ENCODE measurements at places on chromosomes 13 and 19.

- no peaks in the 10 kb centered on the region for H3K4me1 ChIP-seq
- no peak overlapping the region for H3K27ac ChIP-seq
- H3K27me3 ChIP-seq = no peaks in the 10 kb centered on the region
- DNase-seq = no peak
- H3K36me3 ChIP-seq = no peaks in the 10 kb centered on the region
These were observed 38.6 kb downstream of the ZNF823 start for GRCh38 chr19:11699931-11700794.

DNA sequence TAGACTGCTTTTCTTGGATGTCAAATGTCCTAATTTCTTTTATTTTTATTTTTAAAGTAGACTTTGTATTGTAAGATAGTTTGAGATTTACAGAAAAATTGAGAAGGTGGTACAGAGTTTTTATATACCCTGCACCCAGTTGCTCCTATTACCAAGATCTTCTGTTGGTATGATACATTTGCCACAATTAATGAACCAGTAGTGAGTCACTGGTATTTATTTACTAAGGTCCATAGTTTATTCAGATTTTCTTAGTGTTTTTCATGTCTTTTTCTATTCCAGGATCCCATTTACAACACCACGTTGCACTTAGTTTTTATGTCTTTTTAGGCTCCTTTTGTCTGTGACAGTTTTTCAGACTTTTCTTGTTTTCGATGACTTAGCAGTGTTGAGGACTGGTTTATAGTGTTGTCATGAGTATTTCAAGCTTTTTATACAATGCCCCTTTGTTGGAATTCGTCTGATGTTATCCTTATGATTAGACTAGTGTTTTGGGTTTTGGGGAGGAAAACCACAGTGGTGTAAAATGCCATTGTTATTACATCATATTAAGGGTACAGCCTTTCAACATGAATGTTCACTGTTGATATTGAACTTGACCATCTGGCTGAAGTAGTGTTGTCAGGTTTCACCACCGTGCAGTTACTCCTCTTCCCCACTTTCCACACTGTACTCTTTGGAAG, 35.9 kb downstream of the COG3 start:
- no peaks in the 10 kb centered on the region for H3K4me1 ChIP-seq
- DNase-seq = no peak
- no peaks in the 10 kb centered on the region for H3K27me3 ChIP-seq
- H3K36me3 ChIP-seq = peaks cover 38% of the 10 kb centered on the region
- H3K4me3 ChIP-seq = no peak overlapping the region
- no peak overlapping the region for H3K27ac ChIP-seq

GRCh38 chr13:21733475-21734263, 62.8 kb downstream of the FGF9 start:
- no peak for DNase-seq
- H3K36me3 ChIP-seq = no peaks in the 10 kb centered on the region
- no peaks in the 10 kb centered on the region for H3K4me1 ChIP-seq
- H3K27ac ChIP-seq = no peak overlapping the region
- H3K4me3 ChIP-seq = no peak overlapping the region

DNA sequence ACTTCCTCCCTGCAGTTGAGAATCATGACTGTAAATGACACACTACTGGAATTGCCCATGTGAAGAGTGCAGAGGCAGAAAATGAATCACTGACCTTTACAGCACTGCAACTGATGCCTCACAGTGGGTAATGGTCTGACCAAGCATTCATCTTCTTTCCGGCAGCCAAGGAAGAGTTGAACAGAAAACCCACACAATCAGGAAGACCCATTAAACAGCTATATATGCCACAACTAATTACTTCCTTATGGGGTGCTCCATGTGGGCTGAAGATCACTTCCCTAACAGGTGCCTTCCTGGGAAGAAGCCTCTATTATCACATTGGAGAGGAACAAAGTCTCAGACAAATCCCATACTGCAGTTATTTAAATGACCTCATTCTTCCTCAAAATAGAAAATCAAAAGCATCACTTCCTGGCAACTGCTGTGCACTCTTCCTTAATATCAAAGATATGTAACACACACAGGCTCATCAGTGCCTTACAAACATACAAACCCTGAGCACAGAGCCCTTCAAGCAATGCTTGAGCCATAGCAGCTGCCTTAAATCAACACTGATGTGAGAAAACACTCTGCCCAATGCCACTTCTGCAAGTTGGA, 45.8 kb downstream of the RUBCNL start:
- peaks cover 9% of the 10 kb centered on the region for H3K4me1 ChIP-seq
- H3K27ac ChIP-seq = no peak overlapping the region
- H3K27me3 ChIP-seq = no peaks in the 10 kb centered on the region
- no peaks in the 10 kb centered on the region for H3K36me3 ChIP-seq

DNA sequence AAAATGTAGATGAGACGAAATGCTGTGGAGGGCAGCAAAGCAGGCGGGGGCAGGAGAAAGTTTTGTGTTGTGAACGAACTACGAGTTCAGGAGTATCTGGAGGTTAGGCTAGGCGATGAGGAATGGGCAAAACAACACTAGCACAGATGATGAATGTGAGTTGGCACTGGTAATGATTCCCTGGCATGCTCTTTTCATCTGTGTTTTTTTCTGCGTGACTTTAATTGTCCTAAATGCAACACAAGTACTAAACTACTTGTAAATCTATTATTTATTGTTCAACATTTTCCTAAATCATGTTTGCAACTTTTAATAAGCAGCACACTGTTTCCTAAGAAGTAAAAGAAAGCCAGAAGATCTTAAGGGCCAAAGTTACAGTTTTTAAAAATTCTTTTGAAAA, 19.2 kb downstream of the TNFSF13B start:
- DNase-seq = no peak
- H3K4me1 ChIP-seq = no peaks in the 10 kb centered on the region
- no peaks in the 10 kb centered on the region for H3K27me3 ChIP-seq
- H3K4me3 ChIP-seq = no peak overlapping the region
- no peaks in the 10 kb centered on the region for H3K36me3 ChIP-seq

DNA sequence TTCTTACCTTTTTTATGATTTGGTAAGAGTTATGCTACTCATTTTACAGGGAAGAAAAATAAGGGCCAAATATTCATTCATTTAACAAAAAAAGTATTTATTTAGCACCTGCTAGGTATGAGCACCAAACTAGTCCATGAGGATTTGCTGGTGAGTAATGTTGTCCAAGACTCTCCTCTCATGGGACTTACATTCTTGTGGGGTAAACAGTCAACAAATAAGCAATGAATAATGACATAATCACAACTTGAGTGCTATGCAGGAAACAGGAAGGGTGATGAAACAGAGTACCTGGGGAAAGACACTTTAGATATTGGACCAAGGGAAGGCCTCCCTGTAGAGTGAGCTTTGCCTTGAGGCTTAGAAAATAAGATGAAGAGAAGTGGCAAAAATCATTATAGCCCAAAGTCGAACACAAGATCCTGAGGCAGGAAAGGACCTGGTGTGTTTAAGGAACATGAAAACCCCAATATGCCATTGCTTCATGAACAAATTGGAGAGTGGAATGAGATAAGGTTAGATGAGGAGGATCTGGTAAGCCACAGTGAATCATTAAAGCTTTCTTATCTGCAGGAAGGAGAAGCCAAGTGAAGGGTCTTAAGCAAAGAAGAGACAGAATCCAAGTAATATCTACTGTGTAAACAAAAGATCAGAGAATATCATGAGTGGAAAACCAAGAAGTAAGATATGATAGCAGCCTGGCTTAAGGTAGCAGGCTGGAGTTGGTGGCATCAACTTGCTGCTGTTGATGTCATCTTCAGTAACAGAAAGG, 294.5 kb upstream of the NBEA start:
- H3K27me3 ChIP-seq = no peaks in the 10 kb centered on the region
- DNase-seq = no peak
- no peak overlapping the region for H3K4me3 ChIP-seq

DNA sequence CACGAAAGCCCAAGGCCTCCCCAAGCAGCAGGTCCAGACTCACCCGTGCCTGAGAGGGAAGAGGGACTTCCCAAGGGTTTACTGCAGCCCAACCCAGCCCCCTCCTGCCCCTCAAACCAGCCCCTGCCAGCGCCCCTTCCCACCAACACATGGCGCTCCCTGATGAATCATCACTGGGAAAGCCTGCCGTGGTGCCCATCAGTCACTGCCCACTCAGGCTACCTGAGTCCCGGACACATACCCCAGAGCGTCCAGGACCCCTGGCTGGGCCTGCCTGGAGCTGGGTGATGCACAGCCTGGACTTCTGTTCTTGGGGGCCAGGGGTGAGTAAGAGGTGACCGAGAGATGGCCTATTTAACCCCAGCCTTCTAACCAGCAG, 60.6 kb downstream of the MLLT1 start:
- H3K36me3 ChIP-seq = no peaks in the 10 kb centered on the region
- no peak overlapping the region for H3K27ac ChIP-seq
- DNase-seq = no peak

- peaks cover 66% of the 10 kb centered on the region for H3K4me1 ChIP-seq
- no peaks in the 10 kb centered on the region for H3K36me3 ChIP-seq
- H3K27ac ChIP-seq = peak overlapping the region; percentile 89
- no peaks in the 10 kb centered on the region for H3K27me3 ChIP-seq
- DNase-seq = peak; percentile 74
These were observed 4.0 kb upstream of the FLT3LG start for GRCh38 chr19:49469828-49470614.

DNA sequence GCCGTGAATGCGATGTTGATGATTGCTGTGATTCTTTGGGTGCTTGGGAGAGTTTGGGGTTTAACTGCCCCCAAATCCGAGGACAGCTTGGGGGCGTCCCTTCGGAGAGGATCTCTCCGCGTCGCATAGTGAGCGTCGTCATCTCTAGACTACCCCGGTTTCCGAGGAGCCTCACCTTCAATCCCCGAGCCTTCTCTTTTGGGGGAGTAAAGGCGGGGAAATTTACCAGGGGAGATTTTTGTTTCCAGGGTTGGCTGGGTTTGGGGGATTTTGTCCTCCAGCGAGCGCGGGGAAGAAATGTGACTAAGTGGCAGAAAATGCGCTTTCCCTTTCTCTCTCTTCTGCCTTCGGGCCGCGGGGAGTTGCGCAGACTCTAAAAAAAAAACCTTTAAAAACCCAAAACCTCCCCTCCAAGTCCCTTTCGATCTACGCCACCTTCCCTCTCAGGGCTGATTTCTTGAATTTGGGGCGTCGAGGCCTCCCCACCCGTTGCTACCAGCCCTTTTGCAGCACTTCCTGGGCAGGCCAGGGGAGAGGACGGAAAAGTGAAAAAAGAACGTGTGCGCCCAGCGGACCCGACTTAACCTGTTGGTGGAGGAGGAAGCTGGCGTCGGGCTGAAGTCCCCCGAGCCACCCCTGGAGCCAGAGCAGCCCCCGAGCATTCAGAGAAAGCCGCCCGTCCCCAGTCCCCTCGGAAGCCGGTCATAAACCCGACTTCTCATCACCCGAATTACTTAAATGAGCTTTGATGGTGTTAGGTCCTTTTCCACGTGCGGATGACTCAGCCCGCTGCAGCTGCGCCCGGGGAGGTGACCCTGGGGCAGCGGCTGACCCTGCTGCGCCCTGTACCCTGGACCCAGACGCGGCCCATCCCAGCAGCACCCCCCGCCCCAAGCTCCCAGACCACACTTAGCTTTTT, 17.7 kb downstream of the NFIX start:
- no peak for DNase-seq
- H3K4me3 ChIP-seq = peak overlapping the region; percentile 52
- peaks cover 25% of the 10 kb centered on the region for H3K4me1 ChIP-seq
- no peaks in the 10 kb centered on the region for H3K36me3 ChIP-seq
- H3K27ac ChIP-seq = no peak overlapping the region

- no peak overlapping the region for H3K27ac ChIP-seq
- H3K27me3 ChIP-seq = no peaks in the 10 kb centered on the region
- no peak for DNase-seq
These were observed 1.9 kb upstream of the RASA3 start for GRCh38 chr13:114134111-114134943.

GRCh38 chr19:4636151-4636717, 3.1 kb upstream of the TNFAIP8L1 start:
- peak overlapping the region; percentile 69 for H3K4me3 ChIP-seq
- DNase-seq = peak; percentile 73
- no peaks in the 10 kb centered on the region for H3K36me3 ChIP-seq
- H3K4me1 ChIP-seq = peaks cover 46% of the 10 kb centered on the region
- peak overlapping the region; percentile 0 for H3K27ac ChIP-seq

DNA sequence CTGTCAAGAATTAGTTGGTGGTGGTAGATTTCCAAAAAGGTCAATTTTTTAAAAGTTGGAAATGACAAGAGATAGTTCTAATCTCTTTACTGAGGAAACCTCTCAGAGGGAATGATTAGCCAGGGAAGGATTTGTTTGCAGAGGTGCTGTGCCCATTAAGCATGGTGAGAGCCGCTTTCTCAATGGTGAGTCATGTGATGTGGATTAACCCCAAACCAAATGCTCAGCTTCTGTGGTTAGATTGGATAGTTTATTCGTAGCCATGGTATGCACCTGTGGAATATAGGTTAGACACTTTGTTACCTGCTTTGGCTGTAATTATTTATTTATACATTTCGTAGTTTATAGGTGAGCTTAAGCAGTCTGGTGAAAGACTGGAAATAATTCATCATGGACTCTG, 7.1 kb downstream of the HNRNPM start:
- H3K27me3 ChIP-seq = no peaks in the 10 kb centered on the region
- H3K36me3 ChIP-seq = peaks cover 35% of the 10 kb centered on the region
- H3K27ac ChIP-seq = no peak overlapping the region
